ENCODE measurements at places on chromosomes 6 and 20.
A peak's percentile ranks its signal among the peaks of the same experiment; 100 is the strongest.

DNA sequence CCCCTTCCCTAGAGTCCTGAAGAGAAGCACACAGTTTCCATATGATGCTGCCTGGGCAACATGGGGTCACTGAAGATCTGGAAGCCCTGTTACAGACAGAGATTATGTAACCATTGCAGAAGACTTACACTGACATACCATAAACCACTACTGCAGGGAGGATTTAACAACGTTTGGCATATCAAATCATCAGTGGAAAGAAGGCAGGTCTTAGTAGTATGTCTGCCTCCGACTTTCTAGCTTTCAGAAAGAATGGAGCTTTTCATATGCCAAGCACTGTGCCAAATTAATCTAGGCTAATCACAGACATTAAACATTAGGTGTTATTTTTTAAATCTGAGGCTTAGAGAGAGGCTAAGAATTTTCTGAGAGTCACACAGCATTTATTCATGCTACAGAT is 144.3 kb downstream of the ADGRB3 start:
- DNase-seq: no peak

GRCh38 chr20:15642676-15643075 is 930.6 kb downstream of the KIF16B start:
- no peak for DNase-seq

- no peak for DNase-seq
These were observed 136.1 kb downstream of the FOXC1 start for GRCh38 chr6:1745814-1746213.

DNA sequence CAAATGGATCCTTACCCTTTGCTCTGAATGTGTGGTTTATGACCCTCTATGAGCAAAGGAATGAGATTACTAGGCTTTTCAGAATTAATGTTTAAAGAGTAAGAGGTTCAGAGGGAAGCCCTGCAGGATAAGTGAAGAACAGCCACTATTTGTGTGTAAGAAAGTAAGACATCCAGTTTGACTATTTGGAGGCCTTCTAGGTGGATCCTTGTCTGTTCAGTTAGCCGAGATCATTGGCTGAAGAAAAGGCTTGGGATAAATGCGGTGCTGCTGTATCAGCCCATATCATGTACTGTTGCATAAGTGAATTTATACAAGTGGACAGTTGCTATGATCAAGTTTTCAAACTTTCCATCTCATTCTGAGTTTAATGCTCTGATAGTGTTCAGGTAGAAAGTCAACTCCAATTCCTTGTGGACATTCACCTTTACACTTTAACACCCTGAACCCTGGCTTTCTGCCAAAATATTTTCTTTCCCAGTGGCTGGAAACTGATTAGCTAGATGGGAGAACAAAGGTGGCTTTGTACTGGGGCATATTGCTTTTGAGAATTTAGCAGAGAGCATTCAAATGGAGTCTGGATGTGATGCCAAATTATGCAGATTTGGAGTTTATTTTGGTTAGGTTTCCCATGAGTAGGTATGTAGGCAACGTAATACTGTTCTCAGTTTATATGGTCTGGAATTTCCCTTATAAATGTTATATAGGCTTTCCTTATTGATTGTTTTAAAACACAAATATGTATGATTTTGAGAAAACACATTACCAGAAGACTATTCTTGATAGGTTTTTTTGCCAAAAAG is 15.0 kb downstream of the PARD6B start:
- DNase-seq: no peak

GRCh38 chr20:5003626-5004025 is 2.3 kb upstream of the SLC23A2 start:
- no peak for DNase-seq

- DNase-seq: no peak
These were observed 5.1 kb downstream of the IGF2R start for GRCh38 chr6:159973951-159974350.

- no peak for DNase-seq
These were observed 201.8 kb upstream of the LRFN2 start for GRCh38 chr6:40788661-40789655.

- DNase-seq: no peak
These were observed 5.5 kb upstream of the POU5F1 start for GRCh38 chr6:31175971-31176370.

- no peak for DNase-seq
These were observed 48.2 kb downstream of the CENPW start for GRCh38 chr6:126388104-126388598.

DNA sequence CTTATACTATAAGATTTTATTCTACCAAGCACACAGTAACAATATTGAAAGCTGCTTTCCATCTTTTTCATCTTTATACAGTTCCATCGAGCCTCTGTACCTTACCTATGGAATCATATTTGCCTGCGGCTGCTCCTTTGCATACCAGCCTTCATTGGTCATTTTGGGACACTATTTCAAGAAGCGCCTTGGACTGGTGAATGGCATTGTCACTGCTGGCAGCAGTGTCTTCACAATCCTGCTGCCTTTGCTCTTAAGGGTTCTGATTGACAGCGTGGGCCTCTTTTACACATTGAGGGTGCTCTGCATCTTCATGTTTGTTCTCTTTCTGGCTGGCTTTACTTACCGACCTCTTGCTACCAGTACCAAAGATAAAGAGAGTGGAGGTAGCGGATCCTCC is 89.8 kb downstream of the SLC16A10 start:
- no peak for DNase-seq

DNA sequence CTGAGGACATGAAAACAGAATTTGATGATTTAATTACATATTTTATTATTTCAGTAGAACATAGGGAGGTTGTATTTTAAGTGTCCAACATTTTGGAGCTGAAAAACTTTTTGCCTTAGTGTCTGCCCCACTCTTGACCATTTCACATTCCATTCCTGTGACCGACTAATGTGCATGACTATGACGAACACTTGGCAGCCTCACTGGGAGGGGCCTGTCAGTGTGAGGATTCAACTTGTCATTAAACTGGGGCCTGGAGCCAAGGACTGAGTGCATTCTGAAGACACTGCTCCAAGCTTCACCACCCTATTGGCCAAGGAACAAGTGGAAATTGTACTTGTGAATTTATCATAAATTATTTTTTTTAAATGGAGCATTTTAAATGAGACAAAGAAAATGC is 661.3 kb downstream of the BCKDHB start:
- DNase-seq: no peak

DNA sequence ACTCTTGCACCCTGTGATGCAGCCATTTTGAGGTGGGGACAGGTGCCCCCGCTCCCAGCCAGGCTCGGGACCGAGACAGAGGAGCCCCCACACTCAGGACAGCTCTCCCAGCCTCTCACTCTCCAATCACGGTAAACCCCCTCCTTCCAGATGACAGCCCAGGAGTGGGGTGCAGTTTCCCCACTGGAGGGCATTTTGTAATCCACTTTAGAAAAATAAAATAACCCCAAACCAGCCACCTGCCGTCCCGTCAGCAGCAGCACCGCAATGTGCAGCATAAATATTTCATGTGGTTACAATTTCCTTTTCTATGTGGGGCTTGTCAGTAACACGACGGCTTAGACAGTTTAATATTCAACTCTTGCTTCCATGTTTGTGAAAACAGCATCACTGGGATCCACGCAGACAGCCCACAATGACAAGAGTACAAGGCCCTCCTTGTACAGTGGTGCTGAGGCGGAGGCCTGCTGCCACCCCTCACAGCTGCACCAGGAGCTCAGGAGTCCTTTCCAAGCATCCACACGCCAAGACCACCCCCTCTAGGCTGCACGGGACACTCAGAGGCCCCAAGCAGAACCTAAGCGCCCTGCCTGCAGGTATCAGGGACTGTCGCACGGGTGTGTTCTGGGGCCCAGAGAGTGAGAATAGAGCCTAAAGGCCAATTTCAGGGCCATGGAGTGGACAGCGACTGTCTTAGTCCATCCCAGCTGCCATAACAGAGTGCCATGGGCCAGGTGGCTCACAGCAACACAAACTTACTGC is 116.7 kb downstream of the JPH2 start:
- no peak for DNase-seq

DNA sequence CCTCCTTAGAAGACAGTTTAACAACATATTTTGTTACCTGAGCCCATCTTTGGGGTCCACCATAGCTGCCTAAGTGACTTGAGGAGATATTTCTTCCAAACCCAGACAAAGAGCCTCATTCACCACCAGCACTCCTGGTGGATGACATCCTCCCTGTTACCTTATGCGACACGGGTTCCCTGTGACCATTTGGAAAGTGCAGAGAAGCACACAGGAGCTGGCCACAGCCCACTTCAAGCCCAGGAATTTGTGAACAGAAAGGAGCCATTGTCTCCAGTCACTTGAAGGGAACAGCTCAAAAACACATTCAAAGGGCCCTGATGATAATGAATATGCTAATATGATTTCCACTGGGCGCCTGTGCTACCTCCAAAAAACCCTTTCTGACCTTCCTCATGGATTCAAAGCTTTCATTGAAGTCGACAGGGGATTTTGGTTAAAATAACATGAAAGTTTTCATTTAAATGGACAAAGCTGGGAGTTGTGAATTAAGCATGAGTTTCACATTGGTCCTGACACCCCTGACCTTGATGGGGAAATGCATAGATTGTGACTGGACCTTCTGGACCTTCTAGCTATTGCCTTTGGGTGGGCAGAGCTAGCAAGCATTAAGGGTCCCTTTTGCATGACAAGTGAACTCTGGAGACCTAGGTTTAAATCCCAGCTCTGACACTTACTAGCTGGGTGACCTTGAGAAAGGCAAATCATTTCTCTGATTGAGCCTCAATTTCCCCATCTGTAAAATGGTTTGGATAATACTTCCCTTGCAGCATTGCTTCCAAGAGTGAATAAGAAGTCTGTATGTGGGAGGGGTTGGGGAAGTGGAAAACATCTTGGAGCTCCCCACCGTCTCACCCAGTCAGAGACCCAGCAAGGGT is 83.3 kb upstream of the SIRPA start:
- DNase-seq: peak; percentile 4

- DNase-seq: no peak
These were observed 29.3 kb downstream of the GRIK2 start for GRCh38 chr6:101422811-101423210.

DNA sequence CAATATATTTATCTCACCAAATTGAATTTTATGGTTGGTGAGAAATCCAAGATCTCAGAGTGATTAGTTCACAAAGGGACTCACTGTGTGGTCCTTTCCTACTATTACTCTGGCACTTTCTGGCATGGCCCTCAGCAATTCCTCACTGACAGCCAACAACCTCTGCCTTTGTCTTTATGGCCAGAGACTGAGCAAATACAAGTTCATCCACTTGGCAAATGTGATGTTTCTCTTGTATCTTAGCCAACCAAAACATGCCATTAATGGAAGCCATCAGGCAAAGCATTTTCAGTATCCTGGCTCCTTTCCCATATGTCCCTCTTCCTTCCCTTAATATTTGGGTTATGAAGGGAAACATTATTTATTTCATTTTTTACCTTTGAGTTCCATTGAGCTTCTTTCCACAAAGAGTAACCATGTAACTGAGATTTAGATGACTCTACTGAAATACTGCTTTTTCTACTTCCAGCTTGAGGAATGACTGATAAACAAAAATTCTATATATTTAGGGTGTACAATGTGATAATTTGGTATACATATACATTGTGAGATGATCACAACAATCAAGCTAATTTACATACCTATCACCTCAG is 30.8 kb upstream of the SMLR1 start:
- DNase-seq: no peak

DNA sequence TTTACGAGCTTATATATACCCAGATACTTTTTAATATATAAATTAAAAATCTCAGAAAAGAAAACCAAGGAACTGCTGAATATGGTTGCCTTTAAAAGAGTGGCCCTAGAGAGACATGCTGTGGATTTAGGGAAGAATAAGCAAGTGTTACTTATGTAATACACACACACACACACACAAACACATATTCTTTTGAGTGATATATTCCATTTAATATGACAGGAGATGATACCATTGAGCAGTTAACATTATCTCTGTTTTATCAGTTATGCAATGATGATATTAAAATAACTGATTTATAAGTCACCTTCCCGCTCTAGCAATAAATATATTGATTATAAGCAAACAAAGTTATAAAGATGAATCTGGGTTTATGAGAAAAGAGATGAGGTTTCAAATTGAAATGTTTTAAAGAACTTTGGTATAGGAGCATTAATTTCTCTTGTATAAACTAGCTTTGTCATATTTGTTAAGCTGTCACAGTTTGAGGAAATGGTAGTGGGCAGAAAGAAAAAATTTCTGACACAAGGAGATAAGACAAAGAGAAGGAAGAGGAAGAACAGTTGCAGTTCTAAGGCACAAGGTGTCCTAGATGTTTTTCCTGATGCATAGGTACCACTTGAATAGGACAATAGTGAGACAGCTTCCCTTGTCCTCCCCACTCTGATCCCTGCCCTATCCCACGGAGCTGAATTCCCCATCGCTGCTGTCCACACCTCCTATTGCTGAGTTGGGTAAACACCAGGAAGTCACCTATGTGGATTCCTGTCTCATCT is 26.4 kb downstream of the GPX5 start:
- no peak for DNase-seq

- DNase-seq: no peak
These were observed 34.0 kb upstream of the COL10A1 start for GRCh38 chr6:116159782-116160524.

DNA sequence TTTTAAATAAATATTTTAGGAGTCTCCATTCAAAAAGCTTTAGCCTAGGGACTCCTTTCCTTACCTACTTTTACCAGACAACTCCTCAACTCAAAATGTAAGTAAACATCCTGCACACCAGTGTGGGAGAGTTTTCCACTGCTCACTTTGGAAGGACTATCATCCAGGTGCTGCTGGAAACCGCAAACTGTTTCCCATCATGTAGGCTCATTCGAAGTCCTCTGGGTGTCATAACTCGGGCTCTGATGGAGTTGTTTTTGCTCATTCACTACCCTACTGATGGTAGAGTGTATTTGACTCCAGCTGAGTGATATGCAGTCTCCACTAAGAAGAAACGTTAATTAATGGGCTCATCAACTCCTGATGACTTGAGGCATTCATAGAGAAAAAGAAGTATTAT is 136.5 kb upstream of the AKAP12 start:
- no peak for DNase-seq

DNA sequence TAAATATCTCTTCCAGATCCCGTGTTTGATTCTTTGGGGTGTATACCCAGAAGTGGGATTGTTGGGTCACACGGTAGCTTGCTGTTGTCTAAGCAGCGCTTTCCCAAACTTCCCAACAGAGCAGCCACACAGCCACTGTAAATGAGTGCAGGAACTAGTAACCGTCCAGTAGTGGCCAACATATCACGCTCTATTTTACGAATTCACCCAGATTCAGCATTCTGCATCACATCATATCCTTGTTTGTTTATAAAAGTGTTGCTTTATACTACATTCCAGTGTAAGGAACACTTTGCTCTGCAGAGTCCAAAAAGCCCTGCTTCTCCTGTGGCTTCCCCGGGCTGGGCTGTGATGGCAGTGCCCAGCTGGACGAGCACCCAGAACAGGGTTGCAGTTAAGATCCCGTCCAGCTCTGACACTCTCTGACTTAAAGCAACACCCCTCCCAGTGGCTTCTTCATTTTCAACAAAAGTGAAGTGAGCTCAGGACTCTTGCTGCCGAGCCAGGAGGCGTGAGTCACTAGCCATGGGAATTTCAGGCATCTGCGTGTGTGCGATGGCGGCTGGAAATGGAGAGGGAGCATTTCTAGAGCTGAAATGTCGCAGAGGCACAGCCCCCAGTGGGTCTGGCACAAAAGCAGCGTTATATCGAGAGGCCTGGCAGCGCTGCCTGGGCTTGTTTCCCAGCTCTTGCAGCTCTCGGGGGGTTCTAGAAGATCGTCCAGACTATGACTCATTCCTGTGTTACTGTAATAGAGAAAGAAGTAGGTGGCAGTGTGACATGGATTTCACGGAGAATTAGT is 216.3 kb upstream of the ECI2 start:
- no peak for DNase-seq
